ENCODE measurements at places on chromosomes 16 and 17.

GRCh38 chr17:80631142-80632045 is 86.8 kb downstream of the RPTOR start:
- DNase-seq = no peak

DNA sequence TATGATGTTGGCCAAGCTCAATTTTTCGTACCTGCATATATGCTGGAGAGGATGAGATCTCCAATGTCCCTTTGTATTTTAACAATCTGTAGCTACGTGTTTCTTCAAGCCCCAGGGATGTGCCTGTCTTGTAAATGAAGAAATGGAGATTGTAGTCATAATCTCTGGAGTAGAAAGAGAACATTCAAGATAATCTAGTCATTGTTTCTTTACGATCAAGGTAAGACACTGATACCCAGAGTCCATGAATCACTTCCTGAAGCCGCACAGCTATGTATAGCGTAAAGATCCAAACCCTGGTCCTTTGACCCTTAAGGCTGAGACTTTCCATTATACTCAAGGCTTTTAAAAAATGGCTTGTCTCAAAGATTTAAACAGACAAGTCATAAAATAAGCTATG is 205.5 kb downstream of the HS3ST3B1 start:
- DNase-seq = no peak

DNA sequence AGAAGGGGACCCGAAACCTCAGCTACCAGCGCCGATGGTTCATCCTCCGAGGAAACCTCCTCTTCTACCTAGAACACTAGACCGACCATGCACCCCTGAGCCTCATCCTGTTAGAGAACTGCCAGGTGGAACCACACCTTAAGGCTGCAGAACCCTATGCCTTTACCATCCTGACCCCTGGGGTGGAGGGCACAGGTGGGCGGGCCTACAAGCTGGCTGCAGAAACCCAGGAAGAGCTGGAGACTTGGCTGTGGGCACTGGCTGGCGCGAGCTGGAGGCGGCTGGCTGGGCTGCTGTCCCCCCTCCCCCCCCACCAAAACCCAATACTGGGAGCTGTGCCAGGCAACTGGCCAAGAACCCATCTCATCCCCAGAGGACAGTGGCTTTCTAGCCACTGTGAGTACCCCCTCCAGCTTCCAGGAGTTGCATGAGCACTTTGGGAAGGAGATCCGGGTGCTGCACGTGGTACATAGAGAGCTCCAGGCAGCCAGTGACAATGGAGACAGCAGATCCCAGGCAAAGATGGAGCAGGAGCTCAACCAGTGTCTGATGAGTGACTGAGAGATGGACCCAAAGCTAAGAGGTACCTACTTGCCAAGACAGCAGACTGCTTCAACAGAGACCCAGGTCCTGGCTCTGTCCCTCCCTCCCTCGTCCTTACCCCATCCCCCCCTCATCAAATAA is 1.4 kb upstream of the CD2BP2 start:
- no peak for DNase-seq

DNA sequence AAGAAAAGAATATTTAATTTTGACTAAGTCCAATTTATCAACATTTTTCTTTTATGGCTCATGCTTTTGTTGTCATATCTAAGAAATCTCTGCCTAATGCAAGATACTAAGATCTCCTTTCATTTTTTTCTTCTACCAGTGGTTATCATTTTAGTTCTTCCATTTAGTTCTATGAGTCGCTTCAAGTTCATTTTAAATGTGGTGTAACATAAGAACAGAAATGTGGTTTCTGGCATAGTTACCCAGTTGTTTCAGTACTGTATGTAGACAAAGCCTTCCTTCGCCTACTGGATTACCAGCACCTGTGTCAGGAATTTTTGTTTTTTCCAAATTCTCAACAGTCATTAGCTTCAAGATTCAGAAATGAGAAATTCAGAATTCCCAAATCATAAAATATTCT is 175.7 kb downstream of the PARN start:
- peak; percentile 65 for DNase-seq

- no peak for DNase-seq
Observed at GRCh38 chr17:9672691-9673090, 27.4 kb downstream of the USP43 start.

GRCh38 chr17:61489719-61490490 is 37.7 kb downstream of the TBX4 start:
- DNase-seq = no peak

GRCh38 chr16:31874366-31875111 is 932 bp downstream of the ZNF267 start:
- DNase-seq = peak; percentile 62

DNA sequence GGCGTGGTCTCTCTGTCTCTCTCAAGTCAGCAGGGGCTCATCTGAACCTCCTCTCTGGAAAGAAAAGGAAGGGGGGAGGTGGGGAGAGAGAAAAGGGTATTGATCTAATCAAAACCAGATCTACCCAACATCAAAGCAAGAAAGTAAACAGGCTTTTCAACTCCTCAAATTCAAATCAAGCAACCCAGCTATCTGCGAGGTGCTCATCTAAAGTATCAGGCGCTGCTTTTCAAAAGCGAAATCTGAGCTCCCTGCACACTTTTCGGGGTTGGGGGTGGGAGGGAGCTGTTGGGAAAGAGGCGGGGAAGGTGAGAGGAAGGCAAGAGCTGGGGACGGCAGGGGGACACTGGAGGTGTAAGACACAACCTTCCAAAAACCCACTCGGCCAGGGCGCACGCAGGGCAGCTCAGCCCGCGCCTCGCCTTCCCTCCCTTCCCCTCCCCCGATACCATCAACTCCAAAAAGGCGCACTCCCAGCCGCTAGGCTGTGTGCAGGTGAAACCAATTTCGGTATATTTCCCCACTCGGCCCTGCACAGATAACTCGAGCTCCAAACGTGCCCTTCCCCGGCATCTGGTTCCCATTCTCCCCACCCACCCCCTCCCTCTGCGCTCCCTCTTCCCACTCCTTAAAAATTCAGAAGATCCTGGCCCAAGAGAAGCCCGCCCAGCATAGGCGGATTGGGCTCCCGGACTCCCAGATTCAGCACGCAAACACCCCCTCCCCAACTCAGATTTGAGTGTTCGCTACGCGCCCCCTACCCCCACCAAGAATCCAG is 2.6 kb downstream of the AXIN2 start:
- DNase-seq = no peak

DNA sequence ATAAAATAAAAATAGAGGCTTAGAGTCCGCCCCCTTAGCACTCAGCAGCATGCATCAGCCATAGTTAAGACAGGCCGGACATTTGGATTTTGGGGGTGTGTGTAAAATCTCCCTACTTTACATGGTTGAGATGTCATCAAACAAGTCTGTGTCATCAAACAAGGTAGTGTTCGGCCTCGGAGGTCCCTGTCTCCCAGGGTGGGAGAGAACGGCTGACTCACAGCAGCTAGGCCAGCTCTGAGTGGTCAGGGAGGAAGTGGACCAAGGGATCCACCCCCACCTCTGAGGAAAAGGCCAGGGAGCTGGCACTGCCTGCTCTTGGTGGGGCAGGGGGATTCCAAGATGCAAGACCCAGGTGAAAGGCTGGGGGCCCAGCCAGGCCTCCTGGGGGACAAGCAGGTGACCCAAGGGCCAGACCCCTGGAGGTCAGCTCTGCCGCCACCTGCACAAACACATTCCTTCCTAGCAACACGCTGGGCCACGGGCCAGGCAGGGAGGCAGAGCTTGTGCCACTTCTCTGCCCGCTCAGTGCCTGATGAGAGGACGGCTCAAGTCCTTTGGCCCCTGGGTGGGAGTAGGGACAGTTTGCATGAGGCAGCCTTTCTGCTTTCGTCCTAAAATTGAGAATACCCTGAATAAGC is 28.5 kb downstream of the KIFC3 start:
- peak; percentile 21 for DNase-seq

GRCh38 chr17:63653050-63653449 is 30.8 kb downstream of the MAP3K3 start:
- no peak for DNase-seq

DNA sequence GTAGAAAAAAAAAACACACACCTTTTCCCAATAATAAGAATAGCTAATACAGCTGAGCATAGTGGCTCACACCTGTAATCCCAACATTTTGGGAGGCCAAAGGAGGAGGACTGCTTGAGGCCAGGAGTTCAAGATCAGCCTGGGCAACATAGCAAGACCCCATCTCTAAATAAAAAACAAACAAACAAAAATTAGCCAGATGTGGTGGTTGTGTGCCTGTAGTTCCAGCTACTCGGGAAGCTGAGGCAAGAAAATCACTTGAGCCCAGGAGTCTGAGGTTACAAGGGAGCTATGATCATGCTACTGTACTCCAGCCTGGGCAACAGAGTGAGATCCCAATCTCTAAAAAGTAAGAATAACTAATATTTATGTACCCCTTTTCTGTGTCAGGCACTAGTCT is 42.8 kb upstream of the GFOD2 start:
- DNase-seq = no peak

DNA sequence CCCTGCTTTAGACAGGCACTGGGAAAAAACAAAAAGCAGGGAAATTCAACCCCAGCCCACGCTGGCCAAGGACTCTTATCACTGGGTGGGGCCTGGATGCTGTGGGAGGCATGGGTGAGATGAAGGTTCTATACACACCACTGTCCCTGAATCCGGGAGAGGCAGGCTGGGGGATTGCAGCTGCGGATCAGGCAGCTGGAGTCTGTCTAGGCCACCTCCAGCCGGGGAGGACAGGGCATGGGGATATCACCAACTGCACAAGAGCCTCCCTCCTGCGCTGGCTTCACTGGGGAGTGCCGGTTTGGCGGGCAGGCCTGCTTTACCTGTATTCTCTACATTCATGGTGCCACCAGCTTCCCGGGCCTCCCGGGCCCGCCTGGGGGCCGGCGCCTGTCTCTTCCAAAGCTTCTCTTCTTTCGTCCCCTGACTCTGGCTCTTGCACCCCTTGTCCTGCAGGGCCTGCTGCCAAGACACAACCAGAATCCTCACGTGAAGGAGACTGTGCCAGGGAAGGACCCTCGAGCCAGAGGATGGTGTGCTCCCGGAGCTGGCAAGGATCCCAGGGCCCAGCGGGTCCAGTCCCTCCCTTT is 13.9 kb downstream of the KIFC3 start:
- no peak for DNase-seq

DNA sequence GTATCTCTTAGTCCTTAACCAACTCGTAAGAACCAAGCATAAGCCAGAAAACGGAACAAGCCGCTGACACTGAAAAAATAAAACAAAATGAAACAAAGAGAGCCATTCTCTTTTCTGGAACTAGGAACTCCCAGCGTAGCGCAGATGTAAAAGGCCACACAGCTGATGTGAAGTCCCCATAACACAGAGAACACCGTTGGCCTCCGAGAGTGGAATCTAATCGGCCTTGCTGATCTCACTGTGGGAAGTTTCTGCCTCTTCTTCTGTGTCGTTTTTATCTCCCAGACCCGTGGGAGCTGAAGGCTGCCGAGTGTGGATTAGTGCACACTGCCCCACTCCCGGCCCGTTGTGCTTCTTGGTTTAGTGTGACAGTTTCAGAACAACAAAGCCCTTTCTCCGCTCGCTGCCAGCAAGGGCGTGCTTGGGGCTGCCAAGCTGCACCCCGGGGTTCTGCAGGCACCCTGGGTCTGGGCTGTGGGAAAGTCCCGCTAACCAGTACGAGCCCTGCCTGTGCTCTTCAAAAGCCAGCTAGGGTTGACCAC is 21.7 kb downstream of the TTYH2 start:
- no peak for DNase-seq

GRCh38 chr16:86748652-86749051 is 170.3 kb downstream of the FOXL1 start:
- no peak for DNase-seq
